CD4-positive, alpha-beta T cell treated with Interleukin-10 for 1 hour (primary cell): ENCODE measurements at places on chromosomes 6 and 20.

DNA sequence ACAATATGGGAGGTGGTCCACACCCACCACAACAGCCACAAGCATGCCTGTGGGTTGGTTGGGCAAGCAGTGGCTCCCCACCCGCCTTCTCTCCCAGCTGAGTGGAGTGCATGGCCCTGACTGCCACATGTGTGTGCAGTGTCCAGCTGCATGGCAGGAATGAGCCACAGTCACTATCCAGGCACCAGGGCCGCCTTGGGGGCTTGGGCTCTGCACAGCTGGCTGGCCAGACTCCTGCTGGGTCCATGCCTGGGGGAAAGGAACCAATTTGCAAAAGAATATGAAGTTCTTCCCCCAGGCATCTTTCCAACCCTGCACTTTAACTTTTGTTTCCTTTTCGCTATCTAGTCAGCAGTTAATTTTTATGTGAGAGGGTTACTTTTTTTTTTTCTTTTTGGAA lies 11.6 kb upstream of the ASCC3 start:
- no peak for DNase-seq

GRCh38 chr20:64103871-64104666 lies 3.3 kb downstream of the NPBWR2 start:
- DNase-seq, result no peak

DNA sequence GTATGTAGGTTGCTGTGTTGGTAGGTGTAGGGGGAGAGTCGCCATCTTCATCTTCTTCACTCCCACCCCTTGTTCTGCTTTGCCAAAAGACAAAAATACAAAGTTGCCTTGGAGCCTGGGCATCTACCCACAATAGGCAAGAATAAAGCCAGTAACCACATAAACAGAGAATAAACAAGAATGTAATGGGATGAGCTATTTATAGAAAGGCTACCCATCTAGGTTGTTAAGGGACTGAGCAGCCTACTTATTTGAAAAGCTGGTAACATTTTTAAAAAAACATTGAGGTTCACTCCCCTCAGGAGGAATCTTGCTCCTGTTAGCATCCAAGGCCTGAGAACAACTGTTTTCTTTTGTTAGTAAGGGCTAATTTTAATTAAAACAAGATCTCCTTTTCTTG lies 301.4 kb upstream of the STXBP5 start:
- DNase-seq, result no peak

GRCh38 chr6:159821726-159822125 lies 21.6 kb downstream of the PNLDC1 start:
- no peak for DNase-seq

DNA sequence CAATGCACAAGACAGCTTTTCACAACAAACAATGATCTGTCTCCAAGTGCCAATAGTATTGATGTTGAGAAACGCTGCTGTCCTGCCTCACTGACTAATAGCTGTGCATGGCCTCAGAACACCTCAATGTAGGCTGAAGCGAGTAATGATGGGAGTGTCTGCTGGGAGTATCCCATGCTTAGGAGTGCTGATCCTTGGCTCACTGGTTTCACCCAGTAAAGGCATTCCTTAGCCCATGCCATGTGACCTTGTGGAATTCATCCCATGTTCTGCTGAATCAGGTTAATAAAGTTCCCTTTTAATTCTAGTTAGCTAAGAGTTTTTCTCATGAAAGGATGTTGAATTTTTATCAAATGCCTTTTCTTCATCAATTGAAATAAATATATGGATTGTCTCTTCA lies 3.8 kb upstream of the WFDC12 start:
- DNase-seq, result no peak

DNA sequence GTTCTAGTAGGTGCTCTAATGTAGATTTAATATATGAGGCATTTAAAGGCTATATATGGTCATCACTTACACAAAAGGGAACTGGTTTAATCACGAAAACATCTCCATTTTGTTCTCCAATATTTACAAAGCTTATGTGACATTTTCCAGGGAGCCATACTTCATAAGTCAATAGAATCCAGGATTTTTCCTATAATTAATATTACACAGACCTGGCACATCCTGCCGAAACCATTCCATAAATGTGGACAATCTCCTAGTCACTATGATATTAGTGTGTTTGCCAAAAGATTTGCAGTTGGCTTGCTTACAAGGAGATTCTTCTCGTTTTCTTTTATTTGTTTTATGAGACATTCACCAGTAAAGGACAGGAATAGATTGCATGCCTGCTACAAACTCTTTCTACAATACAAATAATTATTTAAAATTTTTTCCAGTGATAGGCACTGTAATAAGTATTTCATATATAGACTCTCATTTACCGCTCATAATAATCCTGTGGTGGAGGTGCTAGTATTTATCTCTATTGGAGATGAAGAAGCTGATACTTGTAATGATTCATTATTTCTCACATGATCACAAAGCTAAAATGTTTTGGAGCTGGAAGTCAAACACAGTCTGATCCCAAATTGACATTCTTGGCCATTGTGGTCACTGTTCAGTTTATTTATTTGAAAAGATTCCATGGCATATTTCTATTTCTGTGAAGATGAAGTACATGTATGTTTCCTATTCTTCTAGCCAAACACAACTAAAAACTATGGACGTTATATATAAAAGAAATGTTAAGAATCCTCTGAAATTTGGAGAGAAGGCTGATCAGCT lies 597.0 kb downstream of the HTR1B start:
- DNase-seq, result no peak

DNA sequence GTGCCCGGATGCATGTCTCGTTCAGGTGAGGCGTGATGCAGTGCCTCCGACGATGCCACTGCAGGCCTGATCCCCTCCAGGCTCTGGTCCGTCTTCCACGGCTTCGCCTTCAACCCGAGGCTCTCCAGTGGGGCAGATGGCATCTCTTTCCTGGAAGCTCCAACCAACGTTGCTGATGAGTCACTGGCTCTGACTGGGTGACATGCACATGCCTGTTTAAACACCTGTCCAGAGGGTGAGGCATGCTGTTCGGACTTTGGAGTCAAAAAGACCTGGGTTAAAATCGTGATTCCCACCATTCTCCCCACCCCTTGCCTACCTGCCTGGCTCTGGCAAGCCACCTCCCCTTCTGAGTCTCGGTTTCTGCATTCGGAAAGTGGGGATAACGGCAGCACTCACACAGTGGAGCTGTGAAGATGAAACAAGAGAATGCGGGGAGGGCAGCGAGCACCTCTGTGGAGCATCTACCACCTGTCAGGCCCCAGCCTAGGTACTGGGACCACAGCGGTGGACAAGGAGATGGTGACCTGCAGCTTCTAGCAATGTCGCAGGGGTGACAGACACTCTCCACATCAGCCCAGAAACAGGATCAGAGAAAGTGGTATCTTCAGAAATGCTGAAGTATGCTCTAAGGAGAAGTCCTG lies 8.5 kb upstream of the EDN3 start:
- DNase-seq, result no peak

DNA sequence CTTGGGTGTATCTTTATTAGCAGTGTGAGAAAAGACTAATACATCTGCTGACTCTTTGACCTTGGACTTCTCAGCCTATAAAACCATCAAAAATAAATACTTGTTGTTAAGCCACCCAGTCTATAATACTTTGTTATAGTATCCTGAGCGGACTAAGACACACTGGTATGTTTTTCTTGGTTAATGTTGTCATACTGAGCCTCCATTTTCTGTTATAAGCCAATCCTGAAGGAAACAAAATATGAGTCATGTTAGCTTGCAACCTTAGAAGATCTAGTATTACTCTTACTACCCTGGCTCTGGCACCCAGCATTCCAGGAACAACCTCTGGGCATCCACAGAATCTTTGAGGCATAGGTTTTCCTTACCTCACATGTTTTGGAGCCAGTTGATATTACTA lies 307.2 kb downstream of the FRK start:
- no peak for DNase-seq

GRCh38 chr20:58007947-58008346 lies 220.5 kb downstream of the ANKRD60 start:
- no peak for DNase-seq

- peak; percentile 46 for DNase-seq
Observed at GRCh38 chr6:28982476-28983266, 22.4 kb downstream of the ZNF311 start.

- no peak for DNase-seq
Observed at GRCh38 chr6:162177746-162178145, 549.8 kb downstream of the PRKN start.

- DNase-seq, result no peak
Observed at GRCh38 chr6:118198746-118199145, 291.7 kb downstream of the SLC35F1 start.

DNA sequence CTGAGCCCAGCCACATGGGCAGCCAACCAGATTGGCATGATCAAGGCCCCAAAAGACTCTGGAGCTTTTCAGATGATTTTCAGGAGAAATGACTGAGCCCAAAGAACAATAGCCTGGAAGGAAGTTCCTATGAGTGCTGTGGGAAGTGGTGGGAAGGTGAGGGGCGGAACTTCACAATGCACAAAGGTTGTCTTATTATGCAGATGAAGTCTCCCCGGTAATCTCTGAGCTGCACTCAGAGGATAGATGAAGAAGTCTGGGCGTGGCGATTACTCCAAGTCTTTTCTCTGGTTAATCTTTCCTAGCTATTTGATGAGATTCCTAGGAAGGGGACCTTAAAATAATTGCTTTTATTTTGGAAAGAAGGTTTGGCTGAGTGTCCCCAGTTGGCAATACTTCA lies 36.9 kb downstream of the LBP start:
- no peak for DNase-seq

DNA sequence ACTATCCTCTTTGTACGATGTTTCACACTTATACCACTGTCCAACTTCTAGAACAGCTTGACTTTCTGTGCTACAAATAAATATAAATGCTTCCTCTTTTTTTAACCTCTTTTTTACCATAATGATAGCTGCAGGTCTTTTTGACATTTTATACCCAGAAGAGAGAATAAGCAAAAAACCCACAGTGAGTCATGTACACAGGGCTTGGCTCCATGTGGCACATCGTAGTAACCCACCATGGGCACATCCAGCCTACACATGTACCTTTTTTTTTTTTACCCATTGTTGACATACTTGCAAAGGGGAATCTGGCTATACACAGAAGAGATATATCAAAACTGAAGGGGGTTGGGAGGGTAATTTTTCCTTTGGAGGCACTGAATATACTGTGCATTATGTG lies 59.5 kb upstream of the RSPO3 start:
- no peak for DNase-seq

- DNase-seq, result no peak
Observed at GRCh38 chr20:50250679-50251382, 60.2 kb downstream of the CEBPB start.

DNA sequence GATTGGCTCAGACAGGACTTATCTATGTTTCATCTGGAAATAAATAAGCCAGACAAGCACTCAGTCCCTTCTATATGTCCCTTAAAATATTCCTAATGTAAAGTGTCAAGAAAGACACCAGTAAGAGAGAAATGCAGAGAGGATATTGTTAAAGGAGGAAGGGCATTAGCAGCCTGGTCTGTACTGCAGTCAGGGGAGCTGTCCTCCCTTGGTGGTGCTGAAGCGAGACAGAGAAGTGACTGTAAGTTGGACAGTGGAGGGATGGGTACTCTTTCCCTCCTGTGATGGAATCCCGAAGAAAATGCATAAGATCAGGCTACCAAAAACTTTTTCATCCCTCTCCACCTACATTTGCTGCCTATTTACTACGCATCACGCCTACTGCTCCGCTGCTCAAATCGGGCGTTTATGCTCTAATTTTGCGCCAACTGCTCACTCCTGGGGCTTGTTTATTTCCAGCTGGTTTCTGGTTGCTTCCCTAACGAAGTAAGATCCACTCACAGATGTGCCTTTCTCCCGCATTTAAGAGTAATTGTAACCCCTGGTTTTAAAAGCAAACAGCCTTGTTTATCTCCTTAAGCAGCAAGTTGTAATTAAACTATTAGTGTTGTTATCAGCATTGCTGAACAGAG lies 35.2 kb downstream of the PHACTR1 start:
- peak; percentile 17 for DNase-seq
